ENCODE measurements at places on chromosomes 16 and 17.

- DNase-seq = no peak
These were observed 3.7 kb upstream of the CYBA start for GRCh38 chr16:88654363-88655052.

DNA sequence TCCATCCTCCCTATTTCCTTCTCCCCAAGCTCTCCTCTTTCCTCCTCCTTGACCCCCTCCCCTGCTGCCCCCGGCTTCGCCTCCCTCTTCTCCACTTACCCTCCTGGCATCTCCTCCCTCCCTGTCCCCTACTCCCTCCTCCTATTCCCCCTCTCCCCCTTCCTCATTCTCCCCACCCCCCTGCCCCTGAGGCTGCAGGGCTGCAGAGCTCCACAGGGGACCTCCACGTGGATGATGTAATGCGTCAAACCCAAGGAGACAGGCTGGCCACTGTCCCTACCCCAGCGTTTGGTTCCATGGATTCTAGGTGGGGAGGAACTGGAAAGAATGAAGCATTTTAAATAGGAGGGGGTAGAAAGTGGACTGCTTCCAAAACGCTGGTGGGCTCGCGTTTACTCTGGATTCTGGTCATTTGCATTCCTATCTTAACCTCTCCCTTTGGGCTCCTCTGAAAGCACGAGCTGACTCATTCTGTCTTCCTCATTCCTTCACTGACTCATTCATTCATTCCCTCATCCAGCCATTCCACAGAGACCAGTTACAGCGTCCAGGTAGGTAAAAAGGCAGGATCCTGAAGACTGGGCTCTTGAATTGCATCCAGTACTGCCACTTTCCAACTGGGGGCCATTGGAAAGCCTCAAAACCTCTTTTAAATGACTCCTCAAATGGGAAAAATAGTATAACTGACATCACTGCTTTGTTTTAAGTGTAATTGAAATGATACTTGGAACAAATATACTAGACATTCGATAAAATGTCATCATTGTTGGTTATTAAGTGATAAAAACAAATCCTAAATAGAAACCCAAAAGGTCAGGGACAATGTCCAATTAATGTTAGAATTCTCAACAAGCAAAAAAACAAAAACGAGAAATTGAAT, 943 bp upstream of the COTL1 start:
- no peak for DNase-seq

DNA sequence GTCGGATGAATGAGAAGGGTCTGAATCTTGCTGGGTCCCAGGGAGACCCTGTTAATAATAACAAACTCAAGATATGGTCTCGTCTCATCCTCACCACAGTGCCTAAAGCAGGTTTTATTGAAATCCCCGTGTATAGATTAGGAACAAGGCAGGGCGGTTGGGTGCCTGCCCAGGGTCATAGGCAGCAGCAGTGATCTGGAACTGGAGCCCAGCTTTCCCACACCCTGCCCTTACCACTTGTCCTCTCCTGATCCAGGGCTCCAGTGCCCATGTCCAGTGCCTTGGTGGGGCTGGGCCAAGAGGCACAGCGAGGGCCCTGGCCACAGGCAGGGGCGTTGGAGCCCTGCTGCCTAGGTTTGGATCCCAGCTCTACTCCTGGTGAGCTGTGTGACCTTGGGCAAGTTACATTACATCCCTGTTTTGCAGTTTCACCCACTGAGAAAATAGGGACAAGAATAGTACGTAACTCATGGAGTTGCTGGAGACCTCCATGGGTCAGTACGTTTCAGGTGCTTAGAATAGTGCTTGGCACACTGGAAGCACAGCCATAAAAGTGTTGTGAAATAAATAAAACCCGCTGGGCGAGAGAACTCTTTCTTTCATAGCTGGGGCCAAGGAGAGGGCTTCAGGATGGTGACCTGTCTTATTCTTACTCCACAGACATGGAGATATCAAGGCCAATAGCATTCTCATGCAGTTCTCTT, 13.9 kb downstream of the SOCS3 start:
- no peak for DNase-seq

GRCh38 chr17:63950940-63951907, 19.1 kb upstream of the CD79B start:
- DNase-seq = no peak

DNA sequence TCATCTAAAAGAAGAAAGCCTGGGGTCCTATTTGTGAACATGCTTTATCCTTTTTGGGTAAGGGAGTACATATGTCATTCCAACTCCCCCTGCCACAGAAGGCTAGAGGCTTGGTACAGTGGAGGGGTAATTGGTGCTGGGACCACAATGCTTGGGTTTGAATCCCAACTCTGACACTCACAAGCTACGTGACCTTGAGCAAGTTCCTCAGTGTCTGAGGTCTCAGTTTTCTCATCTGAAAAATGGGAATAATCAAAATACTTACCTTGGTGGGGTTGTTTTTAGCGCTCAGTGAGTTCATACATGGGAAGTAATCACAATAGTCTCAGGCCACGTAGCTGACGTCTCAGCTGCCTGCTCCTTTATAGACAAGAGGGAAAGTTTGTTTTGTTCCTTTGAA, 150.8 kb downstream of the CPPED1 start:
- no peak for DNase-seq

DNA sequence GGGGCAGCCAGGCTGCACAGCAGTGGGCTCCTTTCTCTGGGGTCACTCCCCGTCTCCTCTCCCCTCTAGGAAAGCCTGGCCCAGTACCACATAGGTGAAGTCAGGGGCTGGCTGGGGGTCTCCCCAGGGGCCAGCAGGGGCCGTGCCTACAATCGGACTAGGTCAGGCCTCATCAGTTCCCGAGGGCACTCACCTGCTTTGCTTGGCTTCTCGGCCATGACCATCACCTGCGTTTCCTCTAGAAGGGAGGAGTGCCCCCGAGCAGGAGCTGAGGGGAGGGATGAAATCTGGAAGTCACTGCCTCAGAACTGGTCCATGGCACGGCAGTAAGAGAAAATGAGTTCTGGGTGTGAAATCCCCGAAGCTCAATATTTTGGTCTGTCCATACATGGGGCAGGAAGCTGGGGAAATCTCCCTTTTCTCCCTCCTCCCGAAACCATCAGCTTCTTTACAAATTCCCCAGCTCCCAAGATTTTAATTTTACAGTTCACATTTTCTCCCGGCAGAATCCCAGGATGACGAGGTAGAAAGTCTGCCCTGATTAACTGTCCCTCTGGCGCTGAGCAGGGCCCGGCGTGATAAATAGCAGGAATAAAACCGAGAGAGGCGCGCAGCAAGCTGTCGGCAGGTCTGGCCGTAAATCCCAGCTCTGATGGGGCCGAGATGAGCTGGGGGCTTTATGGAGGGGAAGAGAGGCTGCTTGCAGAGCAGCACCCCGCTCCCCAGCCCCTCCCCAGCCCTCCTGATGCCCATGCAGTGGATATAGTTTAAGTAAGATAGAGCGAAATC, 172.1 kb downstream of the RBFOX3 start:
- no peak for DNase-seq

GRCh38 chr17:2990396-2990795, 73.0 kb downstream of the OR1D5 start:
- DNase-seq = no peak

DNA sequence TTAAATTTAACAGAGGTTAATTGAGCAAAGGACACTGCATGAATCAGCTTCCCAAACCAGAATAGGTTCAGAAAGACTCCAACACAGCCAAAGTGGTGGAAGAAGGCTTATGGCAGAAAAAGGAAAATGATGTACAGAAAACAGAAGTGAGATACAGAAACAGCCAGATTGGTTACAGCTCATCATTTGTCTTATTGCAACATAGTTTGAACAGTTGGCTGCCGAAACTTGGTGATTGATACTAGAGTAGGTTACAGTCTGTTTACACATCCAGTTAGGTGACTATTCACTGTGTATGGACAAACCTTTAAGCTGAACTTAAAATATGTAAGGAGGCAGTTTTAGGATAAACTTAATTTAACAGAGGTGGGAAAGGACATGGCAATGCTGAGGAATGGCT, 18.3 kb downstream of the TMEM100 start:
- DNase-seq = no peak

GRCh38 chr16:22192261-22193062, 13.6 kb upstream of the EEF2K start:
- peak; percentile 78 for DNase-seq

DNA sequence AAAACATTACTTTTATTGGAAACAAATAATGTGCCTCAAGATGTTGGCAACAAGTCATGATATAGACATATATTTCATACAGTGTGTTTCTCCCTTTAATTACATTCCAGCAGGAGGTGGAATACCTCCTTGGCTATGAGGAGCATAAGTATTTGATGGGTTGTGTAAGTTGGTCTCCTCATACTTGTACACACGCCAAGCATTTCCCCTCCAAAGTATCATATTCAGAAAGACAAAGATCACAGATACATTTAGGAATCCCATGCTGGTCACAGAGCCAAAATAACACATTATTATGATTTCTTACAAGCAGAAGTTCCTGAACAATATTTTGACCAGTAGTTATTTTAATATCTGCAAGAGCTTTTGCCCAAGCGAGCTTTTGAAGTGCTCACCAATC, 57.8 kb downstream of the WSB1 start:
- DNase-seq = no peak

DNA sequence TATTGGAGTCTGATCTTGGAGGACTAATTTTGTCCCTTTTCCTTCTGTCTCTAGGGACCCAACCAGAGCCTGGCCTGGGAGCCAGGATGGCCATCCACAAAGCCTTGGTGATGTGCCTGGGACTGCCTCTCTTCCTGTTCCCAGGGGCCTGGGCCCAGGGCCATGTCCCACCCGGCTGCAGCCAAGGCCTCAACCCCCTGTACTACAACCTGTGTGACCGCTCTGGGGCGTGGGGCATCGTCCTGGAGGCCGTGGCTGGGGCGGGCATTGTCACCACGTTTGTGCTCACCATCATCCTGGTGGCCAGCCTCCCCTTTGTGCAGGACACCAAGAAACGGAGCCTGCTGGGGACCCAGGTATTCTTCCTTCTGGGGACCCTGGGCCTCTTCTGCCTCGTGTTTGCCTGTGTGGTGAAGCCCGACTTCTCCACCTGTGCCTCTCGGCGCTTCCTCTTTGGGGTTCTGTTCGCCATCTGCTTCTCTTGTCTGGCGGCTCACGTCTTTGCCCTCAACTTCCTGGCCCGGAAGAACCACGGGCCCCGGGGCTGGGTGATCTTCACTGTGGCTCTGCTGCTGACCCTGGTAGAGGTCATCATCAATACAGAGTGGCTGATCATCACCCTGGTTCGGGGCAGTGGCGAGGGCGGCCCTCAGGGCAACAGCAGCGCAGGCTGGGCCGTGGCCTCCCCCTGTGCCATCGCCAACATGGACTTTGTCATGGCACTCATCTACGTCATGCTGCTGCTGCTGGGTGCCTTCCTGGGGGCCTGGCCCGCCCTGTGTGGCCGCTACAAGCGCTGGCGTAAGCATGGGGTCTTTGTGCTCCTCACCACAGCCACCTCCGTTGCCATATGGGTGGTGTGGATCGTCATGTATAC, 8.0 kb downstream of the GPRC5C start:
- no peak for DNase-seq

DNA sequence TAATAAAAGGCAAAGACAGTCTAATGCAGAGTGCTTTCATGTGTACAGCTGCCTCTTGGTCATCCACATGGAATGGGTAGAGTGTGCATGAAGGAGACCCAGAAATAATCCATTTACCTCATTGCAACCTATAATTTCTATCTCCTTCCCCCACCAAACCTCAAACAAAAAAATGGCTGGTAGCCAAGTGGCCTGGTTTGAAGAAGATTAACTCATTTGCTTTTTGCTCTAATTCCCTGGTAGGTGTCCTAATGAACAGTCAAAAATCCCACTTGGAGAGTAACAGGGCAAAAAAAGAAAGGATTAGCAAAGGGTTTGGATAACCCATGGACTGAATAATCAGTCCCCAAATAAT, 13.0 kb upstream of the LYRM9 start:
- DNase-seq = no peak

GRCh38 chr17:45812102-45812501, 28.0 kb downstream of the CRHR1 start:
- DNase-seq = no peak

DNA sequence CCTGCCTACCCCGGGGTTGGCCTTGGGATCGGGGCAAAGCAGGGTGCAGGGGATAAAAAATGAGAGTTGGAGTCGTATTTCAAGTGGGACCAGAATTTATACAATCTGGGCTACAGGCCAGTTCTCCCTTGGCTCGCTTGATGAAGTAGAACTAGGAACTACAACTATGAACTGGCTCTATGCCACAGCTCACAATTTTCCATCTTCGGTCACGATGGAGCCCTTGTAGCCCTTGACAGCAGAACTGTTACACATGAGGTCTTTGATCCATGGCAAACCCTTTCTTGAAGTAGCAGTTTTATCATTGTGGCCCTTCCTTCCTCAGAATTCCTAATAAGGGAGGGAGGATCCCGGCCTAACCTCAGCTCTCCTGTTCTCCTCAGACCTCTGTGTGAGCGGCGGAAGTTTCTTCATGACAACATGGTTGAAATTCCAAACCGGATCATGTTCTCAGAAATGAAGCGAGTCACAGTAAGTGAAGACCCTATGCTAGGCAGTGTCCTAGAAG, 17.1 kb downstream of the LIG3 start:
- DNase-seq = no peak

DNA sequence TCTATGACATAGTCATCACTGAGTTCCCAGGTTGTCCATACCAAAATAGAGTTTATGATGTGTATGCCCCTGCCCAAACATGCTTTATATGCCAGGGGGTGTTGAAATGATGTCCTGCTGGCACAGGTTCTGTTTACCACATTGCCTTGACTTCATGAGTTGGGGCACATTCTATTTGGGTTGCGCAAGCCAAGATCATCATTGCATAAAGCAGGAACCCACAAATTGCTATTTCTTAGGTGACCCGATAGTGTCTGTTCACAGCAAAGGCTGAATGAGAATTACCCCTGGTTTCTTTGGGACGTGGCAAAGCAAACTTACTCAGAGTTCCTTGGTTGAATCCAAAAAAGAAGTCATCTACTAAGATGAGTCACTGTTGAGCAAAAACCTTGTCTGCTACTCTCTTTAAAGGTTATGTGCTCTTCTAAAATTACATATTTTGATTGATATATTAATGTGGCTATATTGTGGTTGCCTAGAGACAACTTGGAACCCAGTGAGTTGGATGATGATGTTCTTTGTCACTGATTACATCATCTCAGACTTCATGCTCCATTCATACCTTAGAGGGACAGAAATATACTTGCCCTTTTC, 912.6 kb upstream of the SOX9 start:
- DNase-seq = no peak

GRCh38 chr17:46110219-46110618, 83.0 kb downstream of the KANSL1 start:
- no peak for DNase-seq
